ENCODE measurements at places on chromosomes 6 and 20. TPM values are rescaled to one million over a fixed set of nuclear protein-coding genes. Genes with fewer than 3 reads are reported as not detected.

SLC52A3 gene
- 3.6 TPM for total RNA-seq

RSPO4 gene
- 0.71 TPM for total RNA-seq

SLC2A10 gene
- total RNA-seq = 5.6 TPM

VGLL2 gene
- total RNA-seq = 1.7 TPM

UNC93A gene
- not detected for total RNA-seq

WFDC12 gene
- not detected for total RNA-seq

TRAPPC3L gene
- 0.24 TPM for total RNA-seq

GJA1 gene
- total RNA-seq = 218 TPM

SLC22A1 gene
- total RNA-seq = 1.1 TPM

BYSL gene
- total RNA-seq = 16.5 TPM

LKAAEAR1 gene
- not detected for total RNA-seq

BPIFB1 gene
- not detected for total RNA-seq

EZR gene
- 217 TPM for total RNA-seq

NDUFAF4 gene
- total RNA-seq = 75.2 TPM

OPRM1 gene
- not detected for total RNA-seq

OPRL1 gene
- 0.71 TPM for total RNA-seq

GRM1 gene
- total RNA-seq = 0.06 TPM

TFAP2A gene
- 0.79 TPM for total RNA-seq

OPN5 gene
- total RNA-seq = not detected

CCM2L gene
- total RNA-seq = 7.2 TPM

ACSS2 gene
- total RNA-seq = 118 TPM

NQO2 gene
- total RNA-seq = 46.2 TPM

CLDN20 gene
- total RNA-seq = not detected

ANKRD66 gene
- not detected for total RNA-seq

PRND gene
- total RNA-seq = not detected

MEI4 gene
- total RNA-seq = 0.85 TPM

PRDM13 gene
- not detected for total RNA-seq

GSTA1 gene
- total RNA-seq = not detected

BTN3A1 gene
- total RNA-seq = 12.4 TPM

IL20RA gene
- 1.0 TPM for total RNA-seq

NEURL2 gene
- 11.1 TPM for total RNA-seq

CD24 gene
- 0.47 TPM for total RNA-seq

ANGPT4 gene
- 0.27 TPM for total RNA-seq

EYA2 gene
- 5.1 TPM for total RNA-seq

TP53TG5 gene
- 2.0 TPM for total RNA-seq

MAK gene
- 0.08 TPM for total RNA-seq

SNAI1 gene
- total RNA-seq = 2.7 TPM

ERMARD gene
- 10.5 TPM for total RNA-seq

OXT gene
- total RNA-seq = 0.92 TPM

SIRPB2 gene
- 10.3 TPM for total RNA-seq

KIF25 gene
- 0.34 TPM for total RNA-seq

Measured in left cardiac atrium (tissue), 4 donors.